Fibroblast of lung (primary cell): ENCODE measurements at places on chromosomes 1 and 21. TPM values are rescaled to one million over a fixed set of nuclear protein-coding genes. Genes with fewer than 3 reads are reported as not detected.

Gene S100A7A
- not detected in 2 replicates for polyA plus RNA-seq

Gene CD164L2
- polyA plus RNA-seq: not detected in 2 replicates

Gene PKP1
- polyA plus RNA-seq: 0.06 and 0.08 TPM in 2 replicates

Gene SELENBP1
- polyA plus RNA-seq: 60.6 and 85.4 TPM in 2 replicates

Gene KRTAP21-1
- not detected in 2 replicates for polyA plus RNA-seq

Gene OPTC
- not detected in 2 replicates for polyA plus RNA-seq

Gene FBXO42
- 13.5 and 14.4 TPM in 2 replicates for polyA plus RNA-seq

Gene CYP4A22
- not detected in 2 replicates for polyA plus RNA-seq

Gene REN
- polyA plus RNA-seq: 0.11 and 0.20 TPM in 2 replicates

Gene DCST1
- not detected in 2 replicates for polyA plus RNA-seq

Gene KRTAP6-3
- polyA plus RNA-seq: not detected in 2 replicates

Gene CEP85
- 4.7 and 8.2 TPM in 2 replicates for polyA plus RNA-seq

Gene NBPF10
- polyA plus RNA-seq: 0.93 and 2.3 TPM in 2 replicates

Gene GRIK3
- not detected in 2 replicates for polyA plus RNA-seq

Gene KCNJ15
- 0.44 and 3.2 TPM in 2 replicates for polyA plus RNA-seq

Gene DDR2
- polyA plus RNA-seq: 144 and 192 TPM in 2 replicates

Gene ZNF648
- not detected in 2 replicates for polyA plus RNA-seq

Gene LCE1D
- not detected in 2 replicates for polyA plus RNA-seq

Gene ACTL8
- polyA plus RNA-seq: 0.06 and 0.15 TPM in 2 replicates

Gene MROH7
- polyA plus RNA-seq: 0.01 TPM in 1 of 2 replicates, not detected in the other

Gene SPATA1
- polyA plus RNA-seq: 0.54 and 0.96 TPM in 2 replicates

Gene KMO
- 0.07 TPM in 1 of 2 replicates, not detected in the other for polyA plus RNA-seq

Gene SETD4
- 8.8 and 10.7 TPM in 2 replicates for polyA plus RNA-seq

Gene SERTAD4
- polyA plus RNA-seq: 0.87 and 7.6 TPM in 2 replicates

Gene CCDC28B
- polyA plus RNA-seq: 9.4 and 10.1 TPM in 2 replicates

Gene ILDR2
- 0.03 and 0.14 TPM in 2 replicates for polyA plus RNA-seq

Gene NFASC
- polyA plus RNA-seq: 13.4 and 24.8 TPM in 2 replicates

Gene INSRR
- not detected in 2 replicates for polyA plus RNA-seq

Gene LMX1A
- not detected in 2 replicates for polyA plus RNA-seq

Gene INAVA
- 0.02 and 0.03 TPM in 2 replicates for polyA plus RNA-seq

Gene DEPDC1
- 8.0 and 24.4 TPM in 2 replicates for polyA plus RNA-seq

Gene CFHR3
- polyA plus RNA-seq: not detected in 2 replicates

Gene RNF186
- polyA plus RNA-seq: not detected in 2 replicates

Gene CPLANE2
- polyA plus RNA-seq: 2.4 and 4.0 TPM in 2 replicates

Gene ICOSLG
- 0.05 TPM in 1 of 2 replicates, not detected in the other for polyA plus RNA-seq
